ENCODE measurements at places on chromosomes 4 and X.

DNA sequence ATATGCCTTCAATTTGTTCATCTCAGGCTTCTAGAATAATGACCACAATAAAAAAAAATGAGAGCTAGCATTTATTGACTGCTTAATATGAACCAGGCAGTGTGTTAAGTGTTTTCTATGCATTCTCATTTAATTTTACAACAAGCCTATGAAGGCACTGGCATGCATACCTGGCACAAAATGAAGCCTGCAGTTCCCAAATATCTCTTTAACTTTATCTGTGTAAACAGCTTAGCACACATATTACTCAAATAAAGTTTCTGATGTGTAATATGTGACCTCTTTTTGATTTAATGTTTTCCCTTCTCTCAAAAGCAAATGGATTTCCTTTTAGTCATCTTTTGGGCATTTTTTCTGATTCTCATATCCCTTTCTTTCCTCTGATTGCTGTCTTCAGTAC, 671.8 kb downstream of the PCDH7 start:
- DNase-seq = no peak

DNA sequence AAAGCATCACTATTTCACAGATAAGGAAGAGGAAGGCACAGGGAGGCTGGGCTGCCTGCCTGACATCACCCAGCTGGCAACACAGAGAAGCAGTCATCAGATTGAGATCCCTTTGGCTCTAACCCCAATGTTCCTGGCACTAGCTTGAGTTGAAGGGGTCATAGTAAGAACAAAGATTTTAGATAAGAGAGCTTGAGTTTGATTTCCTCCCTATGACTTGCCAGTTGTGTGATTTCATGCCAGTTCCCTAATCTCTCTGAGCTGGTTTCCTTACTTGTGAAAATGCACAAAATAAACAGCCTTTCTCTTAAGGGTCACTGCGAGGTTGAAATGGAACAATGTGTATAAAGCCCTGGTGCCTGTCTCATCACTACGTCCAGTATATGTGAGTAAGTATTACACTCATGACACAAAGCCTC, 475.4 kb upstream of the HS3ST1 start:
- DNase-seq = no peak

DNA sequence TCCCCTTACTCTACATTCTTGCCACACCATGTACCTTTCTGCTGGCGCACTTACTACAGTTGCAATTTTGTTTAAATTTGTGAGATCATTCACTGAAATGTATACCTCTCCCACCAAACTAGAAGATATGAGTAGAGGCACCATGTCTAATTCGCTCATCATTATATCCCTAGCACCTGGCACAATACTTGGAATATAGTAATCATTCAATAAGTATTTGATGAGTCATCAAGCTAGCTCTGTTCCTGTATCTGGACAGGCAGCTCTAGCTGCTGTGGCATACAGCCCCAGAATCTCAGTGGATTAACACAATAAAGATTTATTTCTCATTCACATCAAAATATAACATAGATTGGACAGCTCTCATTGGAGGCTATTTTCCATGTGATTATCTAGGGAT, 245.9 kb downstream of the IDS start:
- DNase-seq = no peak

DNA sequence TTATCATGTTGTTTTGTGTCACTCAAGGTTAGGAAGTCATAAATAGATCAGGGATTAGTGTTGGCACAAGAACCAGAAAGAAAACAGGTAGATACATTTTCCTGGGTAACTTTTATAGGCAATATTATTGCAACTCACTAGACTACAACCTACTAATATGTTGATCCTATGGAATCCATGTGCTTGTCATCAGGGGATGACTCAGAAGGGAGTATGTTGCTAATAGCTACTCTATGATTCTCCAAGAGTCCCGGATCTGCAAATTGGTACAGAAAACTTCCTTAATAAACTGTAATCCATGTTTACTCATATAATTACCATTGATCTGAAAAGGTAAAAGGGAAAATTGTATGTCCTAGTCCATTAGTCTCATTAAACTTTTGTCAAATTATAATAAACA, 11.7 kb upstream of the GNRHR start:
- no peak for DNase-seq

DNA sequence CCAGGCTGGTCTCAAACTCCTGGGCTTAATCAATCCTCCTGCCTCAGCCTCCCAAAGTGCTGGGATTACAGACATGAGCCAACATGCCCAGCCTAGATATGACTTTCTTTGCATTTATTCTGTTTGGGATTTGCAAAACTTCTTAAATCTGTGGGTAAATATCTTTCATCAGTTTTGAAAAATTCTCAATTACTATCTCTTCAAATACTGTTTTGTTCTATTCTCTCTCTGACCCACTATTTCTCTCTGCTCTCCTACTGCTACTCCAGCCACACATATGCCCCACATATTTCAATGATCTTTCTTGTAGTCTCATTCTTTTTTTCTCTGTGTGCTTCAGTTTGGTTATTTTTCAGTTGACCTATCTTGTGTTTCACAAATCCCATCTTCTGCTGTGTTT, 205.1 kb downstream of the CHIC2 start:
- DNase-seq = no peak

- DNase-seq = no peak
Observed at GRCh38 chr4:10765386-10765785, 80.8 kb upstream of the CLNK start.

DNA sequence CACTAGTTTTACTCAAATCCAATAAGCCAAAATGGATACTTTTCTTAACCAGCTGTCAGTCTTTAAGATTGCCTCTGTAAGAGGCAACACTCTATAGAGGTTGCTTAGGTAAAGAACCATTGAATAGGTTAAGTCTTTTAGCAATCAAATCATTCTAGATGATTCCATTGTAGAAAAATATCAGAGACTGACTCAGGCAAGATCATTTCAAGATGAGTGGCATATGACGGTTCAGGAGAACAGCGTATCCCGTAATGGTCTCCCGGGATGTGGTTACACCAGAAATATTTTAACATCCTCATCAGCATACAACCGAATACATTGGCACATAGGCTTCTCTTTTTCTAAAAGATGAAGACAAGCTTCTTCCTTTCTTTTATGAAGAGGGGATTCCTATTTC, 641.7 kb upstream of the AGA start:
- DNase-seq = no peak

DNA sequence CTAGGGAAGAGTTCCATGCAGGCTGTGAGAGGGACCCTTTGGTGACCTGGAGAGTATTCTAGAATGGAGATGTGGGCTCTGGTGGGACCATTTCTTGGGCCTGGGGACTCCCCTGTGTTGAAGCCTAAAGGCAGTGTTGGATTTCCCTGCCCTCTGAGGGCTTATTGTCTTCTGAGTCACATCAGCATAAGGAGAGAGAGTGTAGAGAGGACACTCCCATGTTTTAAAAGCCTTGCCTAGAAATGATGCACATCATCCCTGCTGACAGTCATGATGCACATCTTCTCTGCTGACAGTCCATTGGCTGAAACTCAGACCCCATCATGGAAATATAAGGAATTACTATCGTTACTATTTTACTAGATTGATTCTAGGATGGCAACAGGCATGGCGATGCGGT, 51.9 kb downstream of the FAM114A1 start:
- no peak for DNase-seq

- no peak for DNase-seq
Observed at GRCh38 chr4:184355111-184355604, 119.2 kb downstream of the IRF2 start.

DNA sequence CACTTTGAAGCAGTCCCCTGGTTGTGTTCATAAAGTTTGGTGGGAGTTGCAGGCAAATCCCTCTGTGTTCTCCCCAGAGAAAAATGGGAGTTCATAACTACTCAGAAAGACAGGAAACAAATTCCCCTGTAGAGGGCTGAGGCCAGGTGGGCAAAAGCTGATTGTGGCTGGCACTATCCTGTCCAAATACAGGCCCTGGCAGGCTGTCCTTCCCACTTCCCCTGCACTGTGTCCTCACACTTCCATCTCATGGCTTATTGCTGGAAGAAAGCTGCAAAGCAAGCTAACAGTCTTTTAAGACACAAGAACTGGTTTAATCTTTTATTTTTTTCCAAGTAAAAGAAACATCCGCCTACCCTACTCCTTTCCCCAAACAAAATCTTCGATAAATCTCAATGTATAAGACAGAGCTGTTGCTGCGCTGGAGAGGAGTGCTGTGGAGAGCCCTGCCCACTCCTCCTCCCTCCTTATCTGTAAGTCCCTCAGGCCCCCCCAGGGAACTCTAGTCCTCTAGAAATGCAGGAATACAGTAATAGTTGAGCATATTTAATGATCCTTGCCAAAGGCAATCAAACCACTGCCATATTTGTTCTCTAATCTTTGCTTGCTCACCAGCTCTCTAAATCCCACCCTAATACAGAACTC, 14.0 kb downstream of the TAPT1 start:
- no peak for DNase-seq

DNA sequence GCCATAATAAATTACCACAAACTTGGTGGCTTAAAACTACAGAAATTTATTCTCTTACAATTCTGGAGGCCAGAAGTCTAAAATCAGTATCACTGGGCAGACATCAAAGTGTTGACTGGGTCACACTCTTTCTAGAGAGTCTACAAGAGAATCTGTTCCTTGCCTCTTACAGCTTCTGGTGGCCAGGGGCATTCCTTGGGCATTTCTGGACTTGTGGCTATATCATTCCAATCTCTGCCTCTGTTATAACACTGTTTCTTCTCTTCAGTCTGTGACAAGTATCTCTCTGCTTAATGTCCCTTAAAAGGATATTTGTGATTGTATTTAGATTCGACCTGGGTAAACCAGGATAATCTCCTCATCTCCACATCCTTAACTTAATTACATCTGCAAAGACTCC, 207.3 kb upstream of the DCAF8L1 start:
- no peak for DNase-seq

DNA sequence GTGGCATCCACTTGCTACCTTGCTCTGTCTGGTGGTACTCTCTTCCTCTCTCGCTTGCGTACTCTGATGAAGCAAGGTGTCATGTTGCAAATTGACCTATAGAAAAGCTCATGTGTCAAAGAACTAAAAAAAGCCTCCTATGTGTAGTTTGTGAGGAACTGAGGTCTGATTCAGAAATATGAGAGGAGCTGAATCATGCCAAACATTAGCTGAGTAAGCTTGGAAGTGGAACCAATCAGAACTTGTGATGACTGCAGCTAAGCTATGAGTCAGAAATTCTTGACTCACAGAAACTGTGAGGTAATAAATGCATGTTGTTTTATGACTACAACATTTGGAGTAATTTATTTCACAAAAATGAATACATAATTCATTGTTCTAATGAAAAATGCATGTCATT, 2138.8 kb downstream of the PCDH7 start:
- DNase-seq = no peak

GRCh38 chrX:103170216-103170615, 44.7 kb upstream of the BEX4 start:
- no peak for DNase-seq

GRCh38 chr4:27003642-27004113, 143.0 kb downstream of the STIM2 start:
- no peak for DNase-seq

DNA sequence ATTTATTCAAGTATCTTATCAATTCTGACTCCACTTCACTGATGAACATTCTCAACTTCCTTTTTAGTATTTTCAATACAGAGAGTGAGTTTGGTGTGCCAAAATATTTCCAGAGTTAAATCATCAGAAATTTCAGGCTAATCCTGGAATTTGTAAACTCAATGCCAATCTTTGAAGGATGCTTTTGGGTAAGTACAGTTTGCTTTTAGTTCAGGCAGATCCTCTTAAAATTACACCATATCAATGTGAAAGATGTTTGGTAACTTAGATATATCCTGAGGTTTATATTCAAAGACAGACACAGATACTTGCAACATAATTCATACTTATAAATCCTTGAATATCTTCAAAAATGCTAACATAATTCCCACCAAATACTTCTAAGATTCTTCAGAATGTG, 76.0 kb upstream of the FAM47B start:
- no peak for DNase-seq

DNA sequence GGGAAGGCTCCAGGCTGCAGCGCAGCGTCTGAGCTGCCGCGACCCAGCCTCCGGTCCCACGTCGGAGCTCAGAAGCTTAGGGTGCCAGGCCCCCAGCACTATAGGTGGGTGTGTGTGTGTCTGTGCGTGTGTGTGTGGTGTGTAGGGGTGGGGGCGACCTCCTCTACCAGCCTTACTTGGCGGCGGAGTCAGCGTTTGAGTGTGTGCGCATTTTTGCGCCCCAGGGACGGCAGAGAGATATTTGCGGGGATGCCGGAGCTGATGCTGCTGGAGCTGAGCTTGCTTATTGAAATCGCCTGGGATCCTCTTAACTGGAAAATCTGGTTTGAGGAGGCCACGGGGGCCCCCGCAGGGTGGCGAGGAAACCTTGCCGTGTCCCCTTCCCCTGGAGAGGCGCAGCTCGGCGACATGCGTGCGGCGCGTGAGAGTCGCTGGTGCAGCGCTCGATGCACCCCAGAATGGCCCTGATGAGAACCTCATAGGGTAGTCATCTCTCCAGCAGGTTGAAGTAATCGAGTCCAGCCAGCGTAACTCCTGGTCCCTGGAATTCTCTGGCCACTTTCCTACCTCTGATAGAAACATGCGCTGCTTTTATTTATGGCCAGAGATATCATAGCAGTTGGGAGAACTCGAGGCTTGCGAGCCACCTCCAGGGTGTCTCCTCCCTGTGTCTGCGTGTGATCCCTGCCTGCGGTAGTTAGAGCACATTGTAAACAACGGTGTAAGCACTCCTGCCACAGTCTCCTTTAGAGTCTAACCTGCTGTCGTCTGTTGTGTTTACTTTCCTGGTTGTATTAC, 2.7 kb downstream of the ADGRL3 start:
- peak; percentile 45 for DNase-seq

GRCh38 chr4:184660978-184661377, 11.4 kb downstream of the PRIMPOL start:
- DNase-seq = no peak

GRCh38 chr4:51923343-51923742, 80.4 kb downstream of the DCUN1D4 start:
- DNase-seq = no peak

DNA sequence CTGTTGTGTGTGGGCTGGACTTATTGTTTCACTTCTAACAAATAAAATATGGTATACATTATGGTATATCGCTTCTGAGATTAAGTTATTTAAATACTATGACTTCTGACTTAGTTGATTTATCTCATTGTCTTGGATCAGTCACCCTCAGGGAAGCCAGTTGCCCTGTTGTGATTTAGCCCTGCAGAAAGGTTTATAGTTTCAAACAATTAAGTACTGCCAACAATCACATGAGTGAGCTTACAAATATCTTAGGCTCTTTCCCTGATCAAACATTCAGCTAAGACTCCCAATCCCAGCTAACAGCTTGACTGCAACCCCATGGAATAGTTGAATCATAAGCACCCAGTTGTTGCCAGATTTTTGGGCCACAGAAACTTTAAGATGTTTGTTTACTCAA, 85.4 kb downstream of the MAGEC1 start:
- no peak for DNase-seq

- no peak for DNase-seq
Observed at GRCh38 chr4:70443329-70443728, 28.7 kb upstream of the MUC7 start.

DNA sequence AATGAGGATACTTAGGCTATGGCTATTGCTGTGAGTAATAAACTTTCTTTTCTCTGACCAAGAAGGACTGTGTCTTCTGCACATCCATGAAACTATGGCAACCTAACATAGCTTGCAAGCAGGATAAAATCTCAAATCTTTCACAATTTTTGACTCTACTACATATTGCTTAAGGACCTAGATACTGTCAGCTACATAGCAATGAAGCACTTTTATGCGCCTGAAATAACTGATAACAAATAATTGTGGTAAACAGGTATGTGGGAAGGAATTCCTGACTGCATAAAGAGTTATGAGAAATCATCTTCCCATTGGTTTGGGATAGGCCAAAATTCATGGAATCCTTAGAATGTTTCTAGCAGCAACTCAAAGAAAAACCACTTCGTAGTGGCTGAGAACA, 41.2 kb upstream of the PDGFC start:
- DNase-seq = no peak
